ENCODE measurements at places on chromosomes 11 and 22.

- DNase-seq, result no peak
These were observed 55.7 kb downstream of the FAM168A start for GRCh38 chr11:73542175-73542574.

DNA sequence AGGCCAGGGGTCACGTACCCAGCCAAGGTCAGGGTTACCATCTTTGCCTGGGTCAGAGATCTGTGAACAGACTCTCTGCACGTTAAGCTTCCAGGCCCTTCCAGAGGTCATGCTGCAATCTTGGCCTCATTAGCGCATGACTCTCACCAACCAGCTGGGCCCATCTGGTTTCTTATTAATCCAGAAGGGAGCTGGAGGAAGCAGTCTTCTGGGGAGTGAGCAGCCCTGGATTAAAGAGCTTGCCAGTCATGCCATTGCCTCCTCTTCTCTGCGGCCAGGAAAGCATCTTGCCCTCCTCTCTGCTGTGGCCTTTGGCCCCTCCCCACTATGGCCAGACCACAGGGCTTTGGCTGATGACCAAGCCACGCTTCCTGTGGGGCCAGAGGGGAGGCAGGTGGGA is 57.4 kb downstream of the CHST1 start:
- no peak for DNase-seq

DNA sequence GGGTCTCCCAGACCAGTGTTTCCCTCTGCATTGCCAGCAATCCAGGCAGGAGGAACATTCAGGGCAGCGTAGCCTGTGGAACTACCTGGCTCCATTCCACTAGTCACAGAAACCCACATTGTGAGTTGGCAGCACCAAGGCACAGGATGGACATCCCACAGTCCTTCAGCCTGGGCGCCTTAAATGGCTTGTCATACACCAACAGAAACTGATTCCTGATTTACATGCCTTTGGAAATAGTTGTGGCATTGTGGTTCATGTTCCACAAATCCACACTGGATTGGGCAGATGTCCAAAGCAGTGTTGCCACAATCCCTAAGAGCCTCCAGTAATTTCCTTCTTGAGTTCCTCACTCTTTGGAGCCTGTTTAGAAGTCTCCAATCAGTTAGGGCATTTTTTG is 225.6 kb downstream of the BLID start:
- DNase-seq, result no peak

- DNase-seq, result no peak
These were observed 17.3 kb upstream of the CD82 start for GRCh38 chr11:44548032-44548695.

DNA sequence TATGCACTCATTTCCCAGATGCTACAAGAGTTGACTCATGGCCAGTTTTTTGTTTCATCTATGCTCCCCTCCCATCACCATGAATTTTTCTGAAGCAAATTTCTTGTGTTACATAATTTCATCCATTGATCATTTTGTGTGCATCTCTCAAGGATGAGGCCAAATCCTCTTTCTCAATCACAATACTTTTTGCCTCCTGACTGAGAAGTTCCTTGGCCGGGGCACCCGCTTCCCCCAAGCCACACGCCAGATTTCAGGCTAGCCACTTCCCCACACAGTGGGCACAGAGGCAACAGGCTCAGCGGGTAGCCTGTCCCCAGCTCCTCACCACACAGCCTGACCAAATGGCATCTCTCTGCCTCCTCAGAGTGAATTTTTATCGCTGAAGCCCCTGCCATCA is 9.8 kb upstream of the DSCAML1 start:
- no peak for DNase-seq

DNA sequence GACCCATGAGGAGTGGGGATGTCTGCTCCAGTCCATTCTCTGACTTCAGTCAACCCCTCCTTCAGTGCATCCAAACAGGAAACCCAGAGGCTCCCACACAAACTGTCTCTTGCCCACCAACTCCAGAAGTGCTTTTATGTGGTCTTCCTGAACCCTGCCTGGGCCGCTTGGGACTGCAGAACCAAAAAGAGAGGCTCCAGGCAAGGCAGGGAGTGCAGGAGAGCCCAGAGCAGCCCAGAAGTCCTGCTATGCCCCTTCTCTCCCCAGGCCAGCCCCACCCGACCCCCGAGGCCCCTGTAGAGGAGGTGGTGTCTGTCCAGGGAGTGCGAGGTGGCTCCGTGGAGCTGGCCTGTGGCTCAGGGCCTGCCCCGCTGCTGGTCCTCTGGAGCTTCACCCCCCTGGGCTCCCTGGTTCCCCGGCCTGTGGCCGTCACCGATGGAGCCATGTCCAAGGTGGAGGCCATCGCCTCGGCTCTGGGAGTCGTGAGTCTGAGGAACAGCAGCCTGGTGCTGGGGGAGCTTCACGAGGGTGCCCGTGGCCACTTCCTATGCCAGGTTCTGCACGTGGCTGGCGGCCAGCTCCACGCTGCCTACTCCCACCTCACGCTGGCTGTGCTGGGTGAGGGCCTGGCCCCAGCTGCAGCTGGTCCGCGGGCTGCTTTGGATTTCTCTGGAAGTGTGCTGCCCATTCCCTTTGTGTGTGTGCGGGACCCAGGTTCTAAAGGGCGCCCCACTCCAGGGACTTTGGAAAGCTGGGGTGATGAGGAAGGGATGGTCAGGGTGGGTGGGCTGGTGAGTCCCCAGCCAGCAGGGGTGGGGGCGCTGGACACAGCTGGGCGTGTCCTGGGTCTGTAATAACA is 1.8 kb downstream of the VSIG10L2 start:
- no peak for DNase-seq

GRCh38 chr11:70203751-70204465 is 812 bp downstream of the FADD start:
- DNase-seq, result peak; percentile 82

- no peak for DNase-seq
These were observed 78.5 kb upstream of the PITPNB start for GRCh38 chr22:27997538-27997937.

Data from stimulated activated CD4-positive, alpha-beta T cell treated with anti-CD3 and anti-CD28 coated beads, Interleukin-1b, Interleukin-23, amount 100 ng/mL, for 1 hour (primary cell).